Calu3 (cell line): ENCODE measurements at places on chromosomes 7 and 10.

DNA sequence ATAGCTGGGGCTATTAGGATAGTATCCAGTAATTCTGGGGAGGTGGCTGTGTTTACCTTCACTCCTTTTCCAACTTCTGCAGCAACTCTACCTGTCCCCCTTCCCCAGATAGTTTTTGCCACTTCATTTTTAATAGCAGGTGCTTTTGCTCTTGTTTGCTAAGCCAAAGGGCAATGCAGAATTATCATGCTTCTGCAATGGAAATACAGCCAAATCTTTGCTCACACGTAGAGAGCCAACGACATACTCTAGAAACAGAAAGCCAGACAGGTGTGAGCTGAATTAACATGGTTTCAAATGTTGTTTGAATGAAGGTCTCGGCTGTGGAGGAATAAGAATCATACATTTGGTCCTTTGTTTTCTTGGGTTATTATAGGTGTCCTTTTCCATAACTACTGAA, 14.4 kb downstream of the PLEKHS1 start:
- no peak for DNase-seq

- DNase-seq = no peak
These were observed 35.8 kb upstream of the SMIM30 start for GRCh38 chr7:113154117-113154516.

GRCh38 chr10:117005026-117005526, at the start of gene SHTN1:
Gene SHTN1 (minus strand): TSS chr10:117005187. CDS start chr10:117005079, 108 bp downstream.
- peak; percentile 87 for DNase-seq

- no peak for DNase-seq
These were observed 27.1 kb upstream of the CD36 start for GRCh38 chr7:80611353-80611752.

- DNase-seq = no peak
These were observed 414.2 kb upstream of the GALNT17 start for GRCh38 chr7:70717553-70718329.

DNA sequence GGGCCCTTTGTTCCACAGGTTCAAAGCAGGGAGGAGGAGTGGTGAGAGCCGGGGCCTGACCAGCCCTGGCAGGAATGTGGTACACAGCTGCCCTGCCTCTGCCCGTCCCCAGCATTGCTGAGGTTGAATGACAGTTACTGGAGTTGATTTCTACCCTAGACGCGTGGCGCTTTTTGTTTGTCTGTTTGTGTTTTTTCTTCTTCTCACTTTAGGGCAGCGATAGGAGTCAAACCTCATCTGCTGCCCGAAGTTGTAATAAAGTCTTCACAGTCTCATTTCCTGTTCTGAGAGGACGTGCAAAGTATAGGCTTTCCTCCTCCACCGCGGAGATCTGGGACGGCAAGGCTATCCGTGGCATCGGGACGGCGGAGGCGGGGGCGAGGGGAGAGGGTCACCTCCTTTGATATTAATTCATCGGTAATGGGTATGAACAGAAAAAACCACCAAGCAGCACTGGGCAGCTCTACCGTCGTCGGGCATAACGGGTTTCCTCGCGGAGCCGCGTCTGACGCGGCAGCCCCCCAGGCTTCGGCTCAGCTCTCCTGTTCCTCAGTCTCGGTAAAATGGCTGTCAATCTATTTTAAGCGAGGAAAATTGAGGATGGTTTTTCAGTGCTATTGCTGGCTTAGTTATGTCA, 160.8 kb downstream of the LRMDA start:
- DNase-seq = no peak

GRCh38 chr7:156829669-156830336, 63.2 kb downstream of the LMBR1 start:
- DNase-seq = no peak

GRCh38 chr10:124510759-124511158, 49.1 kb downstream of the LHPP start:
- DNase-seq = no peak

DNA sequence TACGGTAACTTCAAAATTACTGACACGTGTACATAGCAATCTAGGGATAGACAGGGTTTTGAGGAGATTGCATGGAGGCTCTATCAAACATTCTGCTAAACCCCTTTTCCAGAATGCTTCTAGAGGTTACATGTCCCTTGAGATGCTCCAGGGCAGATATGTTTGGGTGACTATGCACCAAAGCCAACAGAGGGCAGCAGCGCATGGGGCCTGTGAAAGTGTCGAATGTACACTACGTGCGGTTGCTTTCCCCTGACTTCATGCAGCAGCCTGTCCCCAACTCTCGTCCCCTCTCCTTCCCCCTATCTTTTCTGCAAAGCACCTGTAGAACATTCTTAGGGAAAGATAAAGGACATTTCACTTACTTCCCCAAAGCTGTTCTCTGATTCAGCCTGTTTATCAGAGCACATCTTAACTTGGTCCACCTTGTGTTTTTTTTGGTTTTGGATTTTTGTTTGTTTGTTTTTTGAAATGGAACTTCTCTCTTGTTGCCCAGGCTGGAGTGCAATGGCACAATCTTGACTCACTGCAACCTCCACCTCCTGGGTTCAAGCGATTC, 90.2 kb downstream of the UBE3C start:
- peak; percentile 29 for DNase-seq

GRCh38 chr7:94700926-94701554, 45.1 kb upstream of the SGCE start:
- no peak for DNase-seq

- DNase-seq = no peak
These were observed 13.2 kb downstream of the CWF19L1 start for GRCh38 chr10:100254191-100254590.

DNA sequence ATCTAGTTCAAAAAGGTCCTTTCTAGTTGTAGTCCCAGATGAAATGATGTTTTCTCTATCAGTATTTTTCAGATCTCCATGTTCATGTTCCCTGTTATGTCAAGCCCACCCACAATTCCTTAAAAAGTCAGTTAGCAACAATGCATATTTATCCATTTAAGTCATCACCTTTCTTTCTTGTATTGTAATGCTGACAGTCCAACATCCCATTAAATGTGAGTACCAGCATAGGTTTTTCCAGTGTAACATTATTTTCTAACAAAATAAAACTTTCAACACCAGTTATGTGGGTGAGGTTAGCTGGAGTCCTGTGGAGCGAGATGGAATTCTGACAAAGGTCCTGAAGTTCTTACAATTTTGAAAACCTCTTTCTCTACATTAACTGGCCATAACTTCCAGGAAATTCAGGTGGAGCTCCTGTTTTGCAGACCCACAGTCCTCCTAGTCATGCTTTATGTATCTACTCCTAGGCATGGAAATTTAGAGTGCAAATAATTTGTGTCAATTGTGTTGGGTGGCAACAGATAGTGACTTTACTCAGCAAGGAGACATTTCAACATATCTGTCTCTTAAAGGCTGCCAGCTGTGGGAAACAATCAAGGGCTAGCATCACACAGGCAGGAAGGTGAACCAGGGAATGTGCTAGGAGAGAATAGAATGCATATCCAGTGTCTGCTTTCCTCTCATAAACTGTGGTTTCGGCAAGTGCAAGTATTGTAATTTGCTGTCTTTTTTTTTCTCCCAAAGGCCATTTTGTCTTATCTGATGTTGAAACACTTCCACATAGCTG, 162.6 kb downstream of the MTERF1 start:
- DNase-seq = no peak

- DNase-seq = no peak
These were observed 83.1 kb upstream of the SORCS3 start for GRCh38 chr10:104557966-104558365.

- DNase-seq = no peak
These were observed 195.0 kb upstream of the PLXNA4 start for GRCh38 chr7:132771301-132771730.

DNA sequence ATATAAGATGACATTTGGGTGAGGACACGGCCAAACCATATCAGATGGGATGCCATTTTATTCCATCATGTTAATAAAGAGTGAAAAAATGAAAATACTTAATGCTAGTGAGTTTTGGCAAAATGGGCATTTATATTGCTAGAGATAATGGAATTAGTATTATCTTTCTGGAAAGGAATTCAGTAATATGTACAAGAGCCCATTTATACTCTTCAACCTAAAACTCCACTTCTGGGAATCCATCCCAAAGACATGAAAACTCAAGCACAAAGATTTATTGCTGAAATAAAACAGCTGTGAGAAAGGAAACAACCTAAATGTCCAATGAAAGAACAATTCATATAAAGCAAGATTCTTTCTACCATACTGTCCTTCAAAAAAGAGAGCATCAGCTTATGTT, 96.0 kb upstream of the TMEM168 start:
- DNase-seq = no peak

DNA sequence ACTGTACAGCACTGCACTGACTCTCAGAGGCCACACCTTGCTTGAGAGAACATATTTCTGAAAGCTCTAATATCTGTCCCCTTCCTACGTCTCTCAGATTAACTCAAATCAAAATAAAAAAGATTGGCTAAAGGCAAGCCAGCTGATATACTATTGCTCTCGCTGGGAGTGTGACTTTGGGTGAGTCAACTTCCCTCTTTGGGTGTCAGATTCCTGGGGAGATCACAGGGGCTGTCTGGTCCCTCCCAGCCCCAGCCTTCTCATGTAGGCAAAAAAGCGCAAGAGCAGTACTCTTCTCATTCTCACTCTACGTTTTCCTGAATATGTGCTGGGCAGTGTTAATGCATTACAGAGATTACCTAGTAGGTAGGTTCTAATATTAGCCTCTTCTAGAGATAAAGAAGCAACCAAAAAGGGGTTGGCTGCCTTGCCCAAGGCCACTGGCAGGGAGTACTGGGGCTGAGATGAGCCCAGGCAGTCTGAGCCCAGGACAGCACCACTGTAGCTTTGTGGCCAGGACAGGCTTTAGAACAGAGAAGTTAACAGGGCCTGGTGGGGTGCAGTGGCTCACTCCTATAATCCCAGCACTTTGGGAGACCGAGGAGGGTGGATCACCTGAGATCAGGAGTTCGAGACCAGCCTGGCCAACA, 9.1 kb upstream of the DENND2A start:
- DNase-seq = no peak

DNA sequence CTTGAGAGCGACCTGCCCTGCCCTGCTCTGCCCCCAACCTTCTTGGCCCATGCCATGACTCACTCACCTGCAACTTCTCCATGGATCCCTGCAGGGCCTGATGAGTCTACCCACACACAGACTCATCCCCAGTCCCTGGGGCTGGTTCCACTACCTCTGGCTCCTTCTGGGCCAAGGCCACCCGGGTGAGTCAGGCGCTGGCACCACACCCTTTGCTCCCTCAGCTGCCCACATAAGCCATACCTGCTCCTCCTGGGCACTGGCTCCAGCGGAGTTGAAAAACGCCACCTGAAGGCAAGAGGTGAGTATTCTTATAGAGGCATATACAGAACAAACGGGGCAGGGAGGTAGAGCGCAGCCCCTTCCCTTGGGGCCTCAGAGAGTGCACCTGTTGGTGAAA, 16.2 kb upstream of the MTPAP start:
- DNase-seq = no peak

- DNase-seq = peak; percentile 13
These were observed 72.3 kb upstream of the STEAP1B start for GRCh38 chr7:22572292-22572691.

DNA sequence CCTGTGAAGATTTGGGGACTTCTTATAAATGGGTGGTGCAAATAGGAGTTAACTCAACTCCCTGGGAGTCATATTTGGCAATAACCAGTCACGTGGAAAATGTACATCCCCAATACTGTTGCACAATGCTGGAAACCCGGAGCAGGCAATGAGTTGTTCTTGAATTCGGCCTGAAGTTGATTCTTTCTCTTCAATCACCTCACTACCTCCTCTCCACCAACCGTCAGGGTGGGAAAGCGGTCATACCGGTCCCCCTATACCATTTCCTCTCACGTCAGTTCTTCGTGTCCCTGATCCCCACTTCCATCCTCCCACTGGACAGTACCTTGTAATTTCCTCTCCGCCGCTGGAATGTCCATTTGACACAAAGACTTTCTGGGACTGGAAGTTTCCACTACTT, 2.8 kb downstream of the GIMAP5 start:
- DNase-seq = no peak

DNA sequence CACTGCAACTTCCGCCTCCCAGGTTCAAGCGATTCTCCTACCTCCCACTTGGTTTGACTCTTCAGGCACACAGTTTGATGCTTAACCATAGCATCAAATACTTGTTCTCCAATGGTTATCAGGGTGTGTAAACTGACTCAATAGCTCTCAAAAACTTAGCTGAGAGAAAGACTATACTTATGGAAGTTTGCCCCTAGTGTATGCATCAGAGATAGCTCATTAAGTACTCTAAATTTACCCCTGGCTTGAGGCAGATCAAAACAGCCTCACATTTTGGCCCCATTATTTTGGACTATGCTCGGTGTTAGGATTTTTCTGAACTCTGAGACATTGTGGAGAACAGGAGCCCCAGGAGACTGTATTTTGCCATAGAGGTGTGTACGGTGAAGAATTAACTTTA, 40.8 kb upstream of the SLC35B4 start:
- no peak for DNase-seq

DNA sequence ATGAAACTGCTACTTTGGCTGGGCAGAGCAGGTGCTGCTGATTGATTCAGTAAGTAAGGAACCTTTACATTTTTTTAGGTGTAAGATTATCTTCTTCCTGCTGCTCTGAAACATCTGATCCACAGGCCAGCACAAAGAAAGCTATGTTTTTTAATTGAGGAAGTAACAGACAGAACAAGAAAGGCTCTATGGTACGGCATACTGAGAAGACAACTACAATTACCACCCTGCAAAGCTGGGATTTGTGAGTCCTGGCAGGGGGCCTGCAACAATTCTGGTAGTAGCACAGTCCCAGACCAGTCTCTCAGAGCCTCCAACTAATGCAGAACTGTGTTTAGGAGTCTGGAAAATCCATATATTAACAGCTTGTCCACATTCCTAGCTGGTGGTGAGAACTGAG, 103.0 kb upstream of the LRRTM3 start:
- DNase-seq = peak; percentile 51

DNA sequence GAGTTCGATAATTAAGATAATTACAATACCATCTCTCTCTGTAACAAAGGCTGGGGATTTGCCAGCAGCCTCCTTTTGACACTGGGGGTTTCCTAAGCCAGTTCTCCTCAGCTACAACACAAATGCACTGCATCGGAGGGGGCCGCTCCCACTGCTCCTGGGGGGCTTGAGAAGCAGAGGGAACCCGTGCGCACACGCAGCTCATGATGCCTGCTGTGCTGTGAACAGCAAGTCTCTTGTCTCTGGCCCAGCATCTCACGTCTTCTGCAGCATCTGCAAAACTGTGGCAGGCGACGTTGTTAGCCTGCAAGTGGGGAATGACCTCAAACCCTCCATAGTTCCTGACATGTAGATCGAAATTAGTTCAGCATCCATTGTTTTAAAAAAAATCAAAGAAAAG, 5.5 kb downstream of the VIPR2 start:
- no peak for DNase-seq

DNA sequence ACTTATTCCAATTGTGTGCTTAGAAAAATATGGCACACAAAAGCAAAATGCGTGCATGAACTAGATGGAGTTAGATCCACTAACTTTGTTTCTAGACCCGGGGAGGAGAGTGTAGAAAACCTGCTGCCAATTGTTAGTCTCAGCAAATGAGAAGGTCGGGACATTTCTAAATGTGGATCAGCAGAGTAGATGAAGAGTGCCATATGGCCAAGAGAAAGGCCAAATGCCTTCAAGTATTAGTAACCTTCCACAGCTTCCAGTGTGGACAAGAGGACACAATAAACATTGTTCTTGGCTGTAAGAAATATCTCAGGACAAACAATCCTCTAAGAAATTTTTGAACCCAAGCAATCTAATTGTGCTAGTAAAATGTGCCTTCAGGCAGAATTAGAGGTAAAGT, 690.3 kb downstream of the REEP3 start:
- DNase-seq = no peak
